SJSA1 (cell line): ENCODE measurements at places on chromosomes 1 and 21.
A peak's percentile ranks its signal among the peaks of the same experiment; 100 is the strongest.

GRCh38 chr1:166165661-166166328, 1.0 kb downstream of the FAM78B start:
- no peak overlapping the region for H3K27ac ChIP-seq
- DNase-seq, result peak; percentile 10
- peak overlapping the region; percentile 51 for H3K4me3 ChIP-seq

DNA sequence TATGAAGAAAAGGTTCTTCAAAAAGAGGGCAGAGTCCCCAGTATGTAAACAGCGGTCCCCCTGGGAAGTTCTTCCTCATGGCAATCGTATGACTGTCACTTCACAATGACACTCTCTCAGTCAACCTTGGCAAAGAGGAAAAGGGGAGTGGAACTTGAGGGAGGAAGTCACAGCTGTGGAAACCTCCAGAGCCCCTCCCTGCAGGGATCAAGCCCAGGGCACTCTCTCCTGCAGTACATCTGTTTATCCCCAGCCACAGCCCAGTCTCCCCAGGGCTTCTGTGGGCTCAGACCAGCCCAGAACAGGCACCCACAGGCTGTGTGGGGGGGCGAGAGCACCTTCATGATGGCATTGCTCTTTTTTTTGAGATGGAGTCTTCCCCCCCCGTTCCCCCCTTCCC, 2.0 kb downstream of the ATP13A2 start:
- peaks cover 9% of the 10 kb centered on the region for H3K36me3 ChIP-seq
- H3K27me3 ChIP-seq, result no peaks in the 10 kb centered on the region
- no peak for DNase-seq

GRCh38 chr1:91732291-91733107, 153.5 kb downstream of the TGFBR3 start:
- peaks cover 4% of the 10 kb centered on the region for H3K36me3 ChIP-seq
- H3K27ac ChIP-seq, result peak overlapping the region; percentile 27
- DNase-seq, result peak; percentile 71

GRCh38 chr1:218521414-218522169, 176.5 kb downstream of the TGFB2 start:
- no peaks in the 10 kb centered on the region for H3K27me3 ChIP-seq
- H3K36me3 ChIP-seq, result no peaks in the 10 kb centered on the region; the same call in 1 of the 2 replicates
- no peak overlapping the region for H3K27ac ChIP-seq
- peak; percentile 42 for DNase-seq
- no peak overlapping the region for H3K4me3 ChIP-seq

GRCh38 chr1:47644212-47644573, 206.3 kb downstream of the FOXD2 start:
- no peak overlapping the region for H3K4me3 ChIP-seq
- no peaks in the 10 kb centered on the region for H3K36me3 ChIP-seq
- H3K27ac ChIP-seq, result no peak overlapping the region
- DNase-seq, result no peak

DNA sequence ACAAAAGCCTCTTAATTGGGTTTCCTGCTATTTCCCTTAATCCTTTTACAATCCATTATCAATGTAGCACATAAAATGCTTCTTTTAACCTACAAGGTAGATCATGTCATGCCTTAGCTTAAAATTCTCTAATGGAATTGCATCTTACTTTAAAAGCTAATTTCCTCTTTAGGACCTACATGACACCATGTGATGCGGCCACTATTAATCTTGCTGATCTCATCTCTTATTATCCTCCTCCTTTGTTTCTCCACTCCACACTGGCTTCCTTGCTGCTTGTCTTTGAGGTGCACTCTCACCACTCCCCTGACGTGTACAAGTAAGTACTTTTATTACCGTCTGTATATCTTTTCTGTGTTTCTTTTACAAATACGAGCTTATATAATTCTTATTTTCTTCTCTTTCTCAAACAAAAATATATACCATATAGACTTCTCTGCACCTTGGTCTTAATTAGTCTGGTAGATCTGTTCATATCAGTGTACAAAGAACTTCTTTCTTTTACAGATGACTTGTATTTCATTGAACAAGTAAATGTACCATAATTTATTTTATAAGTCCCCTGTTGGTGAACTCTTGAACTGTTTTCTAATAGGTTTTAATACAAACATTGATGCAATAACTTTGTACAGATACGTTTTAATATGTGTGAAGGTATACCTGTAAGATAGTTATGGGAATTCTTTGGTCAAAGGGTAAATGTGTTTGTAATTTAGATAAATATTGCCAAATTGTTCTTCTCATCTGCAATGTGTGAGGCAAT, 28.2 kb downstream of the GPR88 start:
- no peaks in the 10 kb centered on the region for H3K36me3 ChIP-seq
- no peak overlapping the region for H3K4me3 ChIP-seq
- DNase-seq, result no peak
- no peaks in the 10 kb centered on the region for H3K27me3 ChIP-seq
- H3K27ac ChIP-seq, result no peak overlapping the region
- no peaks in the 10 kb centered on the region for H3K4me1 ChIP-seq

- no peak overlapping the region for H3K4me3 ChIP-seq
- H3K4me1 ChIP-seq, result no peaks in the 10 kb centered on the region
- H3K27me3 ChIP-seq, result no peaks in the 10 kb centered on the region; the same call in 1 of the 2 replicates
- H3K36me3 ChIP-seq, result no peaks in the 10 kb centered on the region
- peak; percentile 5 for DNase-seq
Observed at GRCh38 chr1:228801068-228801467, 65.8 kb downstream of the RHOU start.

- H3K27me3 ChIP-seq, result no peaks in the 10 kb centered on the region
- DNase-seq, result no peak
- H3K36me3 ChIP-seq, result no peaks in the 10 kb centered on the region
- no peak overlapping the region for H3K4me3 ChIP-seq
- peak overlapping the region; percentile 95 for H3K27ac ChIP-seq
Observed at GRCh38 chr1:172344444-172344843, 76.0 kb upstream of the C1orf105 start.

DNA sequence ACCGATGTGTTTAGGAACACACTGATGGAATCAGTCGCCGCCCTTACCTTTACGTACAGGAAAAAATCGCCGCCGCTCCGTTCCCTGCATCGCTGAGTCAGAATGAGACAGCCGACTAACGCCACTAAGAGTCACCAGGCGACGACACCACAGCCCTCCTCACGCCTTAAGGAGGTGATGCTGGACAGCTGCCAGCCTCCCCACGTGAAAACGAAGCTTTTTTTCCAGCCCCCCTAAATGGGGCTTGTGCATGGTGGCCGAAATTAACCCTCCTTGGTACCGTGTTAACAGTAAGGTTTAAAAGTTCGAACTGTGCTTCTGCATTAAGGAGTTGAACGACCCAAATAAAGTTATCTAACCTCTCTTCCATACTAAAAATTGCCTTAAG, 511 bp downstream of the DNTTIP2 start:
- peak; percentile 36 for DNase-seq
- H3K27me3 ChIP-seq, result no peaks in the 10 kb centered on the region
- H3K27ac ChIP-seq, result peak overlapping the region; percentile 78
- H3K36me3 ChIP-seq, result peaks cover 50% of the 10 kb centered on the region
- peak overlapping the region; percentile 88 for H3K4me3 ChIP-seq

DNA sequence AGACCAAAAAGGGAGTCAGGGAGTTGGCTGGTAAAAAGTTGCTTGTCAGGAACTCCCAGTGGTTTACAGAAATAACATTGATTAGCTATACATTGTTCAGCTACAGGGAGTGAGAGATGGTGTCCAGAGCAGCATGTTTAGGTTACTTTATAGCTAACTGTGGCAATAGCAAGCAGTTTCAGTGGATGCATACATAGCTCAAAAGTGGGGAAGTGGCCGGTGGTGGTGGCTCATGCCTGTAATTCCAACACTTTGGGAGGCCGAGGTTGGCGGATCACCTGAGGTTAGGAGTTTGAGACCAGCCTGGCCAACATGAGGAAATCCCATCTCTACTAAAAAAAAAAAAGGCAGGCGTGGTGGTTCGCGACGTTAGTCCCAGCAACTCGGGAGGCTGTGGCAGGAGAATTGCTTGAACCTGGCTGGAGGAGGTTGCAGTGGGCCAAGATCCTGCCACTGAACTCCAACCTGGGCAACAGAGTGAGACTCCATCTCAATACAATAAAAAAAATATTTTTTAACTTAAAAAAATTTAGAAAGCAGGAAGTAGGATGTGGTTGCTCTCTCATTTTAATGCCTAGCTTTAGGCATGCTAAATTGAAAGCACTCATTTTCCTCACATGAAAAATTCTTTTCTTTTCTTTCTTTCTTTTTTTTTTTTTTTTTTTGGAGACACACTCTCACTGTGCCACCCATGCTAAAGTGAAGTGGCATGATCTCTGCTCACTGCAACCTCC, 109.7 kb downstream of the PPIAL4G start:
- DNase-seq, result no peak
- H3K27ac ChIP-seq, result no peak overlapping the region
- no peaks in the 10 kb centered on the region for H3K36me3 ChIP-seq
- H3K4me1 ChIP-seq, result peaks cover 13% of the 10 kb centered on the region
- no peaks in the 10 kb centered on the region for H3K27me3 ChIP-seq
- H3K4me3 ChIP-seq, result no peak overlapping the region

- H3K27ac ChIP-seq, result no peak overlapping the region
- peaks cover 13% of the 10 kb centered on the region; the same call in 1 of the 2 replicates for H3K4me1 ChIP-seq
- H3K27me3 ChIP-seq, result no peaks in the 10 kb centered on the region
- no peak overlapping the region for H3K4me3 ChIP-seq
- H3K36me3 ChIP-seq, result peaks cover 47% of the 10 kb centered on the region
Observed at GRCh38 chr1:33322109-33322508, 1.2 kb upstream of the A3GALT2 start.

- H3K4me1 ChIP-seq, result no peaks in the 10 kb centered on the region
- no peak overlapping the region for H3K4me3 ChIP-seq
- DNase-seq, result no peak
- no peaks in the 10 kb centered on the region for H3K36me3 ChIP-seq
- H3K27ac ChIP-seq, result no peak overlapping the region
Observed at GRCh38 chr1:88141499-88142074, 542.5 kb upstream of the PKN2 start.

GRCh38 chr1:41379738-41380130, 18.5 kb downstream of the FOXO6 start:
- H3K36me3 ChIP-seq, result no peaks in the 10 kb centered on the region
- no peak overlapping the region for H3K4me3 ChIP-seq
- no peak for DNase-seq
- peaks cover 20% of the 10 kb centered on the region for H3K4me1 ChIP-seq
